ENCODE measurements at places on chromosomes 5 and 9. TPM values are rescaled to one million over a fixed set of nuclear protein-coding genes. Genes with fewer than 3 reads are reported as not detected.

The GABRG2 gene
- total RNA-seq, result not detected

The DOCK8 gene
- total RNA-seq, result 4.4 TPM

The CCDC171 gene
- 6.4 TPM for total RNA-seq

The HCN1 gene
- total RNA-seq, result not detected

The CEMIP2 gene
- 38.8 TPM for total RNA-seq

The OR1Q1 gene
- not detected for total RNA-seq

The LCN9 gene
- total RNA-seq, result not detected

The SRP19 gene
- total RNA-seq, result 61.7 TPM

The NSG2 gene
- total RNA-seq, result not detected

The BARX1 gene
- 88.3 TPM for total RNA-seq

The NHP2 gene
- 95.9 TPM for total RNA-seq

The NNT gene
- total RNA-seq, result 108 TPM

The BARHL1 gene
- not detected for total RNA-seq

The NR2F1 gene
- total RNA-seq, result 1.2 TPM

The EQTN gene
- not detected for total RNA-seq
